ENCODE measurements at places on chromosomes 12 and 14. TPM values are rescaled to one million over a fixed set of nuclear protein-coding genes. Genes with fewer than 3 reads are reported as not detected.

DNA sequence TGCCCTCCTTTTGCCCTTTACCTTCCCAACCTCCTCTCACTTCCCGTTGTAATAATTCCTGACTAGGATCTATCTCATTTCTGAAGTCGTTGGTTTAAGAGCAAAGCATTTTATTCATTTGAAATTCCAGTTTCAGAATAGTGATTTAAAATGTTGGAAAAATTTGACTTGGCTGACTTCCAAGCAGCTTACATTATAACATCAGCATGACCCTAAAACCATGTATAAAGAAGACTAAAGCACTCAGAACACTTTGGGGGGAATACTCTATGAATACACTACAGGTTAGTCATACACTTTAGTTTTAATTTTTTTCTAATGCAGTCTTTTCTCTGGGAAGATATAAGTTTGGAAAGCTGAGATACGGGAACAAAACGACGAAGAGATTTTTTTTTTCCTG lies 161.1 kb downstream of the BTG1 start:
- DNase-seq, result no peak

- DNase-seq, result no peak
Observed at GRCh38 chr12:132151145-132151765, 7.0 kb downstream of the NOC4L start.

GRCh38 chr14:104550340-104550860 lies 29.2 kb upstream of the C14orf180 start:
- DNase-seq, result no peak

- DNase-seq, result no peak
Observed at GRCh38 chr12:104963757-104964156, 5.7 kb upstream of the SLC41A2 start.

DNA sequence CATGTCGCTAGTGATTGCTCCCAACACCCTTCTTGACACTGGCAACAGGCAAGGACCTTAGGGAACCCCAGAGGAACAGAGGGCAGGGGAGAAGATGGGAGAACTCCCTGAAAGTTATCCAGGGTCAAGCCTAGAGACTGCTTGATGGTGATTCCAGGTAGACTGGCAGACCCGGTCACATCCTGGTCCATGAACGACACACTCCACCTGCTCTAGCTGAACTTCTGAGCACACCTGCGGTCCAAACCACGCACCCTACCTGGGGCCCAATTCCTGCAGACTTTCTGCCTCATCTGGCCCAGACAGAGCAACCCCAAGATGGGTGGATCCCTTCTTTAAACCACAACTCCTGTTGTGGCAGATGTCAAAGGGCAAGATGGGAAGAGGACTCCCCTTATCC lies 34.2 kb downstream of the NCKAP5L start:
- no peak for DNase-seq

The STYK1 gene
- polyA plus RNA-seq, result 1.1 TPM

GRCh38 chr14:69664865-69665526 lies 53.6 kb downstream of the SUSD6 start:
- no peak for DNase-seq

DNA sequence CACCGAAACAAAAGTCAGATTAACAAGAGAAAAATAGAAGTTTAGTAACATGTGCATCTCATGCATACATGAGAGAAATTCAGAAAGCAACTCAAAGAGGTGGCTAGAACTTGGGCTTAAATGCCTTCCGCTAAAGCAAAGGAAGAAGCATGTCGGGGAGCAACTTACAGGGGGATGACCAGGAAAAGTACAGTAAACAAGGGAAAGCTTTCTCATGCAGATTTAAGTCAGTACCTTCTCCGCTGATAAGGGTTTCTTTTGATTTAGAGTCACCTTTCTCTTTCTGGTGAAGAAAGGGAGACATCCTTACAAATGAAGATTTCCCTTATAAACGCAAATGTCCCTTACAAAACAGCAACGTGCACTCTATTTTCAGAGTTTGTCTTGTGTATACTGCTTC lies 6.0 kb upstream of the RNASE6 start:
- DNase-seq, result no peak

DNA sequence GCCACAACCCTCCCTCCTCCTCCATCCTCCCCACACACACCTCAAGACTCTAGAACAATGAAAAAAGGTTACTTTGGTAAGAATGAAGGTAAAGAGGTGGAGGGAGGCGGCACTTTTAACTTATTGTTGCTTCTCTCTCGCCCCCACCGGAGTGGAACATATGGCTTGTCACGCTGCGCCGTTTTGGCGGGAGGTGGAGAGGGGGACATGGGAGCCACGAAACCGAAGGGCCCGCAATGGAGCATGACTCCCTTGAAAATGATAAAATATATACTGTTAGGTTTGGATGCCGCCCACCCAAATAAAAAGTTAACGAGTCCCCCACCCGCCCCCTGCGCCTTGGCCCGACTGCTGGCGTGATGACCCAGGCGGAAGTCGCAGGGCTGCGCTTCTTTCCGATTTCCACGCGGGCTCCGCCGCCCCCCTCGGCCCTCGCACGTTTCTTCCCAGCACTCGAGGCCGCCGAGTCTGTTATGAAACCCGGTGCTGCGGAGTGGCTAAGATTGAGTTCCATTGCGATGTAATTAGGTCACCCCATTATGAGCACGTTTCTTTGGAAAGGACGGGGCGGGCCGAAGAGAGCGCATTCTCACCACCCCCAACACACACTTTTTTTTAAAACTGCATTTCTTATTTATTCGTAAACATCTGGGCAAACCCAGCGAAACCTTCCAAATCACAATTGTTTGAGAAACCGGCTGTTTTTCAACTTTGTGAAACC lies 1.4 kb upstream of the ZFP36L1 start:
- DNase-seq, result peak; percentile 85

The ZNF641 gene
- 23.4 TPM for polyA plus RNA-seq

The PYM1 gene
- polyA plus RNA-seq, result 33.2 TPM

The TAS2R30 gene
- polyA plus RNA-seq, result 0.16 TPM

The MEG3 gene
- polyA plus RNA-seq, result 305 TPM

DNA sequence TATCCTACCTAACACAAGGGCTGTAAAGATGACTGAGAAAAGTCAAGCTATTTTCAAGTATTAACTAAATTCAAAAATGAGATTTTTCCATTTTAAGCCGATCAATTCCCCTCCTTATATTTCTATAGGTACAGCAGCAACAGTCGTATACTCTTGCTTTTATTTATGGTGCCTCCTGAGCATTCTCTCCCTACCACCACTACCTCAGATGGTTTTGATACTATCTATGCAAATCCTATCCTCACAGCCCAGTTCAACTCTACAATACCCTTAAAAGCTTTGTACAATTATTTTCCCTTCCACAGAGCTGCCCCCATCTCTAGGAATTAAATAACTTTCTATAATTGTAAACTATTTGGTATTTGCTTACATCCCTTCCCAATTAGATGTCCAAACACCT lies 52.1 kb downstream of the GALC start:
- no peak for DNase-seq

DNA sequence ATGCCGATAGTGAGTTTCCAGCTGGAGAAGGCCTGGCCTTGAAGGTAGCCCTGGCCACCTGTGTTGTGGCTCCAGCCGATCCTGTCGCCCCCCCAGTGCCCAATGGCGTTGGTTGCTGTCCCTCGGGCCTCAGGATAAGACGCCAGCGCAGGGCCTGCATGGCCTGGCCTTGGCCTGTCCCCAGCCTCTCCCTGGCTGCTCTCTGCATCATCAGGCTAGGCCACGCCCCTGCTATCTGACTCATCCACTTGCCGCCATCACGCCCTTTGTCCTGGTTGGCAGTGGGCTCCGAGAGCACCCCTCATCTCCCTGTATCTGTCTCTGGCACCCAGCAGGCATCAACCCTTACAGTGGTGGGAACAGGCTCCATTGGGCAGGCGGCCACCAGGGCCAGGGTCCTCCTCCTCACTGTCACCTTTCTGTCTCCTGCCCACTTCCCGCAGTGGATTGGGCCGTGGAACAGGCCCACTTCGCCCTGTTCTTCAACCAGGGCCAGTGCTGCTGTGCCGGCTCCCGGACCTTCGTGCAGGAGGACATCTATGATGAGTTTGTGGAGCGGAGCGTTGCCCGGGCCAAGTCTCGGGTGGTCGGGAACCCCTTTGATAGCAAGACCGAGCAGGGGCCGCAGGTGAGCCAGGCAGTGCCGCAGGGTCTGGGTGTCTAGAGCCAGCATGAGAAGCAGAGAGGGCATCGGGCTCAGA lies 25.6 kb downstream of the ALDH2 start:
- no peak for DNase-seq

GRCh38 chr12:110023059-110023980 lies 24.1 kb downstream of the ANKRD13A start:
- DNase-seq, result no peak

DNA sequence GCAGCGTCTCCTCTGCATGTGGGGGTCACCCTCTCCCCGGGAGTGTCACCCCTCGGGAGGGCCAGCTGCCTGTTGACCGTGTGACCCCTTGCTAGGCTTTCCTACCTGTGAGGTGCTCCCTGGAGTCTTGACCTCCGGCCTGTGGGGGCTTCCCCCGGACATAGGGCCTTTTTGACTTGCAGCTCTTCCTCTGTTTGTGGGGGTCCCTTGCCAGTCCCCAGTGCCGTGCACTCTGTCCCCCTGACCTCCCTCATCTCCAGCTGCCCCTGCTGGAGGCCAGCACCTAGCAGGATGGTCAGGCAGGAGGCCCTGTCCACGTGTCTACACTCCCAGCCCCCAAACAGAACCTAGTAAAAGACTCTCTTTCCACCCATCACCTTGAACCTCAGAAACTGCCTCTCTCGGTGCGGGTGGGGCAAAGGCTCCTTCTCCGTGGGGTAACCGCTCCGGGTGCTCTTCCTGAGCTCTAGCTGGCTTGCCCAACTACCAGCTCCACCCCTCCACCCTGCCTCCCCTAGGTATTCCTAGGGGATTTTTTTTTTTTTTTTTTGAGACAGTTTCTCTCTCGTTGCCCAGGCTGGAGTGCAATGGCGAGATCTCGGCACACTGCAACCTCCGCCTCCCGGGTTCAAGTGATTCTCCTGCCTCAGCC lies 810 bp downstream of the AACS start:
- DNase-seq, result no peak

GRCh38 chr12:51028126-51028812 lies 2.1 kb upstream of the SLC11A2 start:
- no peak for DNase-seq

The TSHR gene
- polyA plus RNA-seq, result 1.3 TPM

The GPR84 gene
- polyA plus RNA-seq, result 0.19 TPM

The FAM222A gene
- 8.3 TPM for polyA plus RNA-seq

The MFAP5 gene
- polyA plus RNA-seq, result 2.3 TPM

GRCh38 chr12:61536525-61536924 lies 723.7 kb upstream of the USP15 start:
- DNase-seq, result no peak

The SRRM4 gene
- not detected for polyA plus RNA-seq

GRCh38 chr14:83085136-83085535 lies 1551.5 kb upstream of the SEL1L start:
- no peak for DNase-seq

DNA sequence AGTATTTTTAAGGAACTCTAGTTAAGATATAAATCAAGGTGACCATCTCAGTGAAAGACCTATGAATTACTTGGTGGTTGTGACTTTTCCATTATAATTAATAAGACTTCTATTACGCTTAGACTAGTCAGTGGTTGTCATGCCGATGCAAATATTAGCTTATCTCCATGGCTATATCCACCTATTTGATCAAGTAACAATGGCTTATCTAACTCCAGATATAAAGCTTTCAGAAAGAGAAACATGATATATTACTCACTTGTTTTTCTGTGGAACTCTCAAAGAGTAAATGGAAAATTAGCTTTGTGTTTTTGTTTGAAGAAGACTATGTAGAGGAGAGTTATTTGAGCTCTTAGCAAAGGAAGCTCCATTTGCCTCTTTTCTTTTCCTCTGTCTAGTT lies 323.8 kb upstream of the DCN start:
- DNase-seq, result no peak

GRCh38 chr14:66405158-66405557 lies 81.0 kb upstream of the CCDC196 start:
- DNase-seq, result no peak

The GDF3 gene
- polyA plus RNA-seq, result 0.49 TPM

DNA sequence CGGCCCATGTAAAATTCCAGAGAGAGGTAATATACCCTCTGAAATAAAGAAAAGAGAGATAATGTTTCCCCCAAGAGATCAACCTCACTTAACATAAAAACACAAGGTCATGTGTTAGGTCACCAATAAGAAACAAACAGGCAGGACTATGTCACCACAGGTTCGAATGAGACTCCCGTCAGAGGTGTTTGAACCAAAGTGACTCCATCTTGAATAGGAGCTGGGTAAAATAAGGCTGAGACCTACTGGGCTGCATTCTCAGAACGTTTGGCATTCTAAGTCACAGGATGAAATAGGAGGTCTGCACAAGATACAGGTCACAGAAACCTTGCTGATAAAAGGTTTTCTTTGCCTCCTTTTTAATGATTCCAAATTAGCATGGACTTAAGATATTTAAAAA lies 6.5 kb downstream of the PYGL start:
- no peak for DNase-seq

The GARIN6 gene
- not detected for polyA plus RNA-seq

GRCh38 chr12:42524716-42525115 lies 64.8 kb downstream of the PRICKLE1 start:
- DNase-seq, result no peak

- DNase-seq, result no peak
Observed at GRCh38 chr12:65497660-65498059, 219.2 kb downstream of the MSRB3 start.

The PLCZ1 gene
- polyA plus RNA-seq, result 0.44 TPM

The IL26 gene
- not detected for polyA plus RNA-seq

GRCh38 chr14:100222224-100223093 lies 16.5 kb upstream of the YY1 start:
- no peak for DNase-seq

DNA sequence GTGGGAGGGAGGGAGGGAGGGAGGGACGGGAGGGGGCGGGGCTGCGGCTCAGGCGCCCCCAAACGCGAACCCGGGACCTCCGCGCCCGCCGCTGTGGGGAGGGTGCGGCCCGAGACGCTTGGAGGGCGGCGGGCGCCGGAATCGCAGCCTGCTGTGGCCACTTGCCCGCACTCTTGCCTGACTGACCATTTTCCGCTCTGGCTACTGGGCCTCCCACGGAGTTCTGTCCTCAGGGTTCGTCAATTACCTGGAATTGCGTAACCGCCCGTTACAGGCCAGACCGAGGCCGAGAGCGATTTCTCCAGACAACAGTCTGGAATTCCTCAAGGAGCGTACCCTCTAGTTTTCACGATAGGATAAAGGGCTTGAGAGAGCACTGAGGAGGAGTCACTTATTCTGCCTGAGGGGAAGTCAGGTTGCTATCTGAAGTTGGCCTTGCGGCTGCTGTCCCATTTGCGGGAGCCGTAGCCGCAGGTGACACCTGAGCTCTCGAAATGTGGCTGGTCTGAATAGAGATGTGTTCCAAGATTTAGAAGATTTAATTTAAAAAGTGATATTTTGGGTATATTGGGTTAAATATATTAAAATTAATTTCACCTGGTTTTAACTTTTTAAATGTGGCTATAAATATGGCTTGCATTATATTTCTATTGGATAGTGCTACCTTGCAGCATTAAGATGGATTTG lies 446 bp upstream of the ZNF641 start:
- DNase-seq, result peak; percentile 61

The DDX11 gene
- 41.2 TPM for polyA plus RNA-seq

The PTPRB gene
- polyA plus RNA-seq, result 18.5 TPM

GRCh38 chr12:123021688-123022604 lies 41.5 kb downstream of the ARL6IP4 start:
- DNase-seq, result no peak

The BMAL2 gene
- 7.1 TPM for polyA plus RNA-seq

The LTBP2 gene
- 4.4 TPM for polyA plus RNA-seq

All from renal pelvis (tissue), 12 donors.